ENCODE measurements at places on chromosomes 1 and 21.

- DNase-seq: no peak
Measured at GRCh38 chr1:154429841-154430611, 24.9 kb downstream of the IL6R start.

- DNase-seq: peak; percentile 77
Measured at GRCh38 chr1:203038891-203039608, 12.8 kb downstream of the PPFIA4 start.

DNA sequence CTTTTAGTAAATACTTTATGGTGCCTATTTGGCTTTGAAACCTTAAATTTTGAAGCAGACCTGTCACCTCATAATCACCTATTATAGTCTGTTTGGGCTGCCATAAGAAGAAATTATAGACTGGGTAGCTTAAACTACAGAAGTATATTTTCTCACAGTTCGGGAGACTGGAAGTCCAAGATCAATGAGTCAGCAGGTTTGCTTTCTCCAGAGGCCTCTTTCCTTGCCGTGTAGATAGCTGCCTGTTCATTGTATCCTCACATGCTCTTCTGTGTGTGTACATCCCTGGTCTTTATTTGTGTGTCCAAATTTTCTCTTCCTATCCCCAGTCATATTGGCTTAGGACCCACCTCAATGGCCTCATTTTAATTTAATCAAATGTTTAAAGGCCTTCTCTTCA lies 518.2 kb downstream of the ADGRL2 start:
- peak; percentile 76 for DNase-seq

GRCh38 chr1:211751438-211751837 lies 76.0 kb upstream of the NEK2 start:
- DNase-seq: no peak

GRCh38 chr21:37041706-37042271 lies 31.1 kb downstream of the PIGP start:
- DNase-seq: no peak

DNA sequence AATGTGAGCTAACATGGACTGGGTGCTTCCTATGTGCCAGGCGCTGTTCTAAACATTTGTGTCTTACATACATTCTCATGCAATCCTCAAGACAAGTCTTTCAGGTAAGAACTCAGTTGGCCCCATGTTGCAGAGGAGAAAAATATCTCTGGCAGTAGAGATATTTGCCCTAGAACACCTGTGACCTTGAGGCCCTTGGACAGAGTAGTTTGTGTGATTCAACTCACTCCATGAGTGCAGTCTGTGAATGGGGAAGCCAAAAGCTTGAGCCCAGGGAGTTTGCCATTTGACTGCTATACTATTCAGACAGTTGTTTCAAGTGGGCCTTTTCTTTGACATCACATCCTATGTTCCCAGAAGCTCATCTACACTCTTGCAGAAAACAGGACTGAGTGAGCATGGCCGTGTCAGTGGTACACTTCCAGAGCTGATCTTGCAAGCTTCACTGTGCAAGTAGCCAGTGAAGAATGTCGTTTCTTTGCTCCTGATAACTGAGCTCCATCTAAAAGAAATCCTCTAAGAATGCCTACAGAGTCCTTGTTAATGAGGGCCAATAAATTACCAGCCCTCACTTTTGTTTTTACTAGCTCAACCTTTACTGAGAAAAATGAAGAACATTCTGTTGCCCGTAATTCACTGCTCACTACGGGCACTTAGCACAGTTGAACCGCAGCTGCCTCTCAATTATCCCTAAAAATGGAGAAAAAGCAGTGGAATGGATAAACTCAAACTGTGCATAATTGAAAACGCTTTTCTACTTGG lies 98.7 kb upstream of the C8B start:
- DNase-seq: no peak

Measured in cardiac fibroblast (primary cell).